Erythroblast (primary cell): ENCODE measurements at places on chromosomes 5 and 9.
A peak's percentile ranks its signal among the peaks of the same experiment; 100 is the strongest.

DNA sequence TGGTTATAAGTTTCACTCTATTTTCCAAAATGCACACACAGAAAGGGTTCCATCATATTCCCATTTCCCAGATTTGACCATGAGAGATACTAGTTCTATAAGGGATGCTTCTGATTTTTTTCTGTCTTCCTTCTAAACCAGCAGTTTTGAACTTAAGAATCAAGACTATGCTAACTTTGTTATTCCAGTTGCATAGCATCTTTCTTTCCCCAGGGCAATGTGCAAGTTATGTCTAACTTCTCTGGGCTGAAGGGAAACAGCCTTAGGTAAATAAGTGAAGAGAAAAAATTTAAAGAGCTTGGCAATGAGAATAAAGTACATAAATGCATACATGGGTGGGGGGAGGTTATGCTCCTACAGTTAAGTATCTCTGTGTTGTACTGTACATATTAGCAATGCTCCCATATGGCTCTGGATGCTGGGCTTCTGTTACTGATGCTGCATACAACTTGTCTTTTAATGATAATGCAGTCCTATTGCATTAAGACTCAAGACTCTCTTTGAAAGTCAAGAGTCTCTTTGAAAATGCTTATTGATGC lies 125.8 kb upstream of the SLC12A2 start:
- no peak for DNase-seq

DNA sequence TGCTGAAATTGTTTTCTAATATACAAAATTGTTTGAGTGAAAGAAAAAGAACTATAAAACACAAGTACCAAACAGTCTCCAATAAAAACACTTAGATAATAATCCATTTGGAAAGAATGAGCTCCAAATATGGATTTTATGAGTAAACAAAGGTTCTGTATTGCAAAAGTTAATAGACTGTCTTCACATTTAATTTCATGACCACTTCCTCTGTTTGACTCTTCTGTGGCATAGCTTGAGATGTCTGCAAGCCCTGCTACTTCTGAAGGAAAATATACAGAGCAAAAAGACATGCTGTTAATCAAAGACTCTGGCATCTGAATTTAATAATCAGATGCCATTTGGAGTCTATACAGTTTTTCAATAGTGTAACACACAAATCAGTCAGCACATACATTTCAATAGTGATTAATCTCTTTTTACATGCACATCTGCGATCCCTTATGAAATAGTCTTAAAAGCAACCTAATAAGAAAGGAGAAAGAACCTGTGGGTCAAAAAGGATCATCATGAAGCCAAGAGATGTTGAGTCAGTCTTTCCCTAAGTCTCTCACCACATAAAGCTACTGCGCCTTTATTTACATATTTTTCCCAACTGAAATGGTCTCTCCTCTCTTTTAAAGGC lies 165.4 kb upstream of the LHFPL2 start:
- no peak for DNase-seq

GRCh38 chr5:146528236-146528635 lies 12.2 kb upstream of the GPR151 start:
- DNase-seq = no peak

- DNase-seq = no peak
Observed at GRCh38 chr5:30458681-30459080, 734.8 kb upstream of the CDH6 start.

- DNase-seq = peak; percentile 40
Observed at GRCh38 chr5:95760273-95761191, 29.4 kb downstream of the RHOBTB3 start.

GRCh38 chr9:91192381-91193086 lies 169.2 kb downstream of the AUH start:
- no peak for DNase-seq

- no peak for DNase-seq
Observed at GRCh38 chr5:116355819-116356601, 218.6 kb downstream of the SEMA6A start.

- no peak for DNase-seq
Observed at GRCh38 chr9:117744856-117745389, 40.7 kb downstream of the TLR4 start.

- no peak for DNase-seq
Observed at GRCh38 chr5:57002959-57003485, 51.1 kb upstream of the MIER3 start.

DNA sequence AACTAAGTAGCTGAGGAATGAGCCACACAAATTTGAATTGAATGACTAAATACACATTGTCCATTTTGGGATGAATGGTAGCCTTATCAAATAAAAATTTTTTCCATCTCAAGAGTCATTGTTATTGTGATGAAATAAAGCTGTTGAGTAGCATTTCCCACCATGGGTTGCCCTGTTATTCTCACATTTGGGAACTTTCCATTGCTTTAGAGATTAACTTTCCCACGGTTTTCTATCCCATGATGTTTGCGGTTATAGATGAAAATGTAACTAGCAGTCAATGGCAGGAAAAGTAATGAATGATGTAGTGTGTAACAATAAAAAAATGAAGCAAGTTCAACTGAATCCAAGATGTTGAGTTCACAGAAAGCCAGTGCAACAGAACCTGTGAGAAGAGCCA lies 59.9 kb upstream of the PLPP1 start:
- no peak for DNase-seq

GRCh38 chr9:101341958-101342357 lies 42.8 kb downstream of the BAAT start:
- DNase-seq = no peak

GRCh38 chr5:3489239-3489843 lies 106.3 kb upstream of the IRX1 start:
- DNase-seq = no peak

GRCh38 chr5:133086366-133086875 lies 34.6 kb downstream of the HSPA4 start:
- DNase-seq = no peak

DNA sequence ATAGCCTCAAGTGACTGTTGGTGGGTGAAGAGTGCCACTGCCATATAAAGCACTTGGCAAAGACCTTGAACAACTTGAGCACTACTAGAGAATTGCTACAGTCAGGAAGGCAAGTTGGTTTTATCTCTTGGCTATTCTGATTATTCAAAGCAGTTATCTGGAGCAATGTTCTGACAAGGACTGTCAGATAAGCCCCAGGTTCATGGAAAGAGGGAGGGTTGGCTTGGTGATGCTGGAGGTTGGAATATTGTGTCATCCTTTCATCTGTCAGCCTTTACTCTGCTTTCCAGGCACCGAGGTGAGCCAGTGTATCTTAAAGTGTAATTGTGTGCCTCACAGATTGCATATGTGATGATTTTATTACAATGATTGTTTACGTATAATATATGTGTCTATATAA lies 548.4 kb upstream of the ZNF608 start:
- DNase-seq = no peak

DNA sequence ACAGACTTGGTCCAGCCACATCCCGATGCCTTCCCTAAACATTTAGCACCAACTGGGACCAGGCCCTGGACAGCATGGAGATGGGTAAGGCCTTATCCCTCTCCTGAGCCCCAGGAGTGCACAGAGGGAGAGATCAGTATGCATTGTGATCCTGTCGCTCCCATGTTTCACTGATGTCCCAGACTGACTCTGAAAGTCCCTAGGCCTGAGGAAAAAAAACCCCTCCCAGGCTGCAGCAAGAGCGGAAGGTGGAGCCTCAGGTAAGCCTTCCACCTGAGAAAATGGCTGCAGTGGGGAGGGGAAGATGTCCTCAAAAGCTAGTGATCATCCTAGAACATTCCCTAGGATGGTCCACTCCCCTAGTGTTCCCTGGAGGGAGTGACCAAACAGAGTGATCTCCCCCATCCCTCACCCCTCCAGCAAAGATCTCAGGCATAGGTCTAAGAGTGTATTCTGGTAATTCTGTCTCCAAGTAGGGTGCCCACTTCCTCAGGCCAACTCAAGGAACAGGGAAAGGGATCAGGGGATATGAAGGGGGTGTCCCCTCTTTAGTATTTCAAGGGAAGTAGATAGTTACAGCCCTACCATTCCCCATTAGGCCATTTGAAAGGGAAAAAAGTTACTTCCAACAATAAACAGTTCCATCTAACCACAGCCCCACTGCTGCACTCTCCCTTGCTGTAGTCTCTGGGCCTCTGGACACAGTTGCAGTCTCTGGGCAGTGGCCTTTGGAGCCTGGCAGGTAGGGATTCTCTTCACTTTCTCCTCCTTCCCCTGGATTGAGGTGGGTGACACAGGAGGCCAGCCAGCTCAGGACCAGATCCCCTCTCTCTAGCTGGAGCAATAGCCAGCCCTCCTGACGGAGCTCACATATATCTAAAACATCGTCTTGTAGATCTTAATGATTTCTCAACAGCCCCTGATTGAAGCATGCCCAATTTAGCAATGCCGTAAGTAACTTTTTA lies 6.8 kb upstream of the CXXC5 start:
- no peak for DNase-seq

DNA sequence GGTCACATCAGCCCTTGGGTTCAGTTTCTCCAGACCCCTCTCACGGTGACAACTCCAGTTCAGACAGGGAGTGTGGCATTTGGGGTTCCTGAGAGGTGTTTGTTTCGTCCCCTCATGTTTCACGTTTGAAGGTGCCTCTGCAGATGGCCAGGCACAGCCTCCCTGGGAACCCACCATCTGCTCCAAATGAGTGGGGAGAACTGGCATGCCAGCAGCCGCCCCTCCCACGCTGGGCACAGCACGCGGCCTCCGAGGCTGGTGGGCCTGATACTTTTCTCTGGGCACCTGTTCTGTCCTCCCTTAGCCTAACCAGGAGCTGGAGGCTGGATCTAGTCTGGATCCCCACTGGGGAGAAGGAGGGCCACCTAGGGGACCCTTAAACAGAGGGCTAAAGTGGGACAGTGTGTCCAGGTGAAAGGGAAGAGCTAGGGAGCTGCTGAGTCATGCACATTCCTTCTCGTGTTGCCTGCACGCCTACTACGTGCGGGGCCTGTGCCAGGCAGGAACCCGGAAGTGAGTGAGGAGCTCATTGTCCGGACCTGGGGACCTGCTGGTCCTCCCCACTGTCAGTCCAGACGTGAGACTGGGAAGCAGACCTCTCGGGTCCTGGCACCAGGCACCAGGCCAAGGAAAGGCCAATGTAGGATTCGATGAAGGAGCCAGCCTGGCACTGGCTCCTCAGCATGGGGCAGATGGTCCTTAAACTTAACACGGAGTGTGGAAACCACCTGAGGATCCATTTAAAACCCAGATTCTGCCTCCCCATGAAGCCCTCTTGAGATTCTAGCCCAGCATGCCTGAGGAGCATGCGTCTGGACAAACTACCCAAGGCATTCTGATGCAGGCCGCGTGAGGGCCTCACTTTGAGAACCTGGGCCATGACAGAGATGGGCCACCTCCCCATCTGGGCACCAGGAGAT lies 11.7 kb downstream of the DNM1 start:
- no peak for DNase-seq

DNA sequence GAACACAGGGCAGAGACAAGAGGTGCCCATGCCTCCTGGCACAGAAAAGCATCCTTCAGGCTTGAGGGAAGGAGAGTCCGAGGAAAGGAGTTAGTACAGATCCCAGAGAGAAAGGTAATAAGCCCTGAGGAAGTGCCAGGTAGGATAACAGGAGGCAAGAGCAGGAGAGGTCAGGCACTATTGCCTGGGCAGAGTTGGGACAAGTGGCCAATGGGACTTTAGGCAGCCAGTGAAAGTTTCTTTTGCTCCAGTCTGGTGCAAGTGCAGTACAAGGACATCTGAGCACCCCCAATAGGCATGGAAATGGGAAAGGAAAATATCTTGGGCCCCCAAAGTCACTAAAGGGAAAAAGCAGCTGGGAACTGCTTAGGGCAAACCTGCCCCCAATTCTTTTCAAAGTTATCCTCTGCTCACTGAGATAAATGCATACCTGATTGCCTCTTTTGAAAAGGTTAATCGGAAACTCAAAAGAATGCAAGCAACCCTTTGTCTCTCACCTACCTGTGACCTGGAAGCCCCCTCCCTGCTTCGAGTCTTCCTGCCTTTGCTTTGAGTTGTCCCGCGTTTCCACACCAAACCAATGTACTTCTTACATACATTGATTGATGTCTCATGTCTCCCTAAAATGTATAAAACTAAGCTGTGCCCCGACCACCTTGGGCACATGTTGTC lies 46.5 kb downstream of the ELOVL7 start:
- no peak for DNase-seq

GRCh38 chr9:110173322-110173642 lies 34.7 kb downstream of the C9orf152 start:
- DNase-seq = no peak

GRCh38 chr9:130039528-130040147 lies 3.4 kb downstream of the FNBP1 start:
- DNase-seq = no peak
